Hippocampal formation (tissue), 2 donors: ENCODE measurements at places on chromosomes 5 and 9.

GRCh38 chr5:1472964-1473628 is 27.9 kb upstream of the SLC6A3 start:
- no peak for DNase-seq

DNA sequence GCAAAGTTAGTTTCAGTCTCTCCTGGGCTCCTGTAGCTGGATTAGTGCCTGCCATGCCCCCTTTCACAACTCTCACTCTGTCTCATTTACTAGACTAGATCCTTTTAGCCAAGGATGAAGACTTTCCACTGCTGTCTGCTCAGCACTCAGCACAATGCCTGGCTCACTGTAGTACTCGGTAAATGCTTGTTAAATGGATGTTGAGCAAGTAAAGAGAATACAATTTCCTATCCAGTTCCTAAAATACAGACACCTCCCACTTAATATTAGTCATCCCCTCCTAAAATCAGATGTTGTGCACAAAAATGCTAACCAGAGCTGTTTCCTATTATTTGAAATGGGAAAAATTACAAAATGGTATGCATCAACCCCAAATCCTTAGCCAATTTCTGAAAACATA is 195.8 kb downstream of the SREK1 start:
- no peak for DNase-seq

GRCh38 chr5:78506261-78507024 is 142.1 kb downstream of the LHFPL2 start:
- DNase-seq: no peak

- DNase-seq: no peak
Observed at GRCh38 chr5:158720281-158720680, 379.4 kb downstream of the EBF1 start.

- no peak for DNase-seq
Observed at GRCh38 chr9:92191801-92192200, 76.6 kb upstream of the SPTLC1 start.

DNA sequence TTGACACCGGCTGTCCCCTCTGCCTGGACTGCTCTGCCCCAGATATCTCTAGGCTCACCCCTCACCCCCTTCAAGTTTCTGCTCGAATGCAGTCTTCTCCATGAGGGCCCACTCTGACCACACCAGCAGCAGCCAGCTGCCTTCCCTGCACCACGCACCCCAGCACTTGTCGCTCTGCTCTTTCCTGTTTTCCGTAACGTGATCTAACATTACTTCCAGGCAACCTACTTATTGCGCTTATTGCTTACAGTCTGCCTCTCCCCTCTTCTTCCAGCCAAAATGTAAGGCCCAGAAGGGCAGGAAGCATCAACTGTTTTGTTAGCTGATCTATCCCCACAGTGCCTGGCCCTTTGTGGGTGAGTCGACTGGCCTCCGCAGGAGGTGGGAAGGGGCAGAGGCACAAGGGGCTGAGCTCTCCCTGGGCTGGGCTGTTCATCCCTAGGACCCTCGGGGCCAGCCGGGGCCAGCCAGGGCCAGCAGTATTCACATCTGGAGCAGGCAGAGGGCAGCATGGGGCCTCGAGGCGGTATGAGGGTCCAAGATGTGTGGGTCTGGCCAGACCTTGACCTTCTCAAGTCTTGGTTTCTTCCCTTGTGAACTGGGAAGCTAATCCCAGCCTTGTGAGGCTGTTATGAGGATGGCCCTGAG is 11.6 kb upstream of the DBN1 start:
- no peak for DNase-seq

DNA sequence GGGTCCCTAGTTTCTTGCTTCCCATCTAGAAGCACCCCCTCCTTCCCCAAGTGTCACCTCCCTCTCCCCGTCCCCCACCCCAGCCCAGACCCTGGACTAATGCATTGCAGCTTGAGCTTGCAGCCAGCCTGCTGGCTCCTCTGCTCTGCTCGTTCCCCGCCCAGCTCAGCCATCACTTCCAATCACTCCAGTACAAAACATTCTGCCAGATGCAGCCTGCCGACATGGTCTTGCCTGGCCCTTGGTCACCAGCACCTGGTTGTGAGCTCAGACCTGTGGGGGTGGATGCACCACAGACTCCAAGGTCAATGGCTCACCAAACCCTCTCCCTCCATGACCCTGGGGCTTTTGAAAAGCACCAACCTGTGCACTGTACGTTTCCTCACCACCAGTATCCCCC is 172.9 kb upstream of the SMIM23 start:
- no peak for DNase-seq

- no peak for DNase-seq
Observed at GRCh38 chr5:122690266-122690665, 84.6 kb upstream of the SNX2 start.

GRCh38 chr9:111078391-111079038 is 40.2 kb upstream of the LPAR1 start:
- DNase-seq: no peak

DNA sequence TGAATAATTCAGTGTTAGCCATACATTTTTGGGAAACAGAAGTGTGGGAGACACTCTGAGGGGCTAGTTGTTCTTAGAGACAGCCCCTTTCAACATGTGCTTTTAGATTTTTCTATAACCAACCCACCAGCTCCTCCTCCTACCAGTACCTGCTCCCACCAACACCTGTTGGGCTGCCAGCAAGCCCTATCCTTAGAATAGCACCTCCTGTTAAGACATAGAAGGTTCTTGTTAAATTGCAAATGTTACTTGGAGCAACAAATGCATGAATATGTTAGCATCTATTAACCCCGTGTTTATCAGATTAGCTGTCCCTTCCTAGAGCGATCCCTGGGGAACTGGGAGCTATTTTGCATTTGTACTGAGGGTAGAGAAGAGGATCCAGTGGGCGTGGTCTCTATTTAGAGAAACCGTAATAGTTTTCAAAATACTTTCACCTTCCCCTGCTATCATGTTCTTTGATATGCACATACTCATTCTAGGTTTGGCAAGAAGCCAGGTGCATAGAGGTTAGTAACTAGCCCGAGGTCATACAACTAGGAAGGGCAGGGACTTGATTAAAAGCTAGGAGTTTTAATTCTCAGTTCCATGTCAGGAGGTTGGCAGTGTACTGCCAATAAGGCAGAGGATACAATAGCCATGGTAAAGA is 334.4 kb downstream of the KCTD16 start:
- no peak for DNase-seq

- DNase-seq: no peak
Observed at GRCh38 chr9:78515108-78515507, 218.2 kb downstream of the PSAT1 start.

DNA sequence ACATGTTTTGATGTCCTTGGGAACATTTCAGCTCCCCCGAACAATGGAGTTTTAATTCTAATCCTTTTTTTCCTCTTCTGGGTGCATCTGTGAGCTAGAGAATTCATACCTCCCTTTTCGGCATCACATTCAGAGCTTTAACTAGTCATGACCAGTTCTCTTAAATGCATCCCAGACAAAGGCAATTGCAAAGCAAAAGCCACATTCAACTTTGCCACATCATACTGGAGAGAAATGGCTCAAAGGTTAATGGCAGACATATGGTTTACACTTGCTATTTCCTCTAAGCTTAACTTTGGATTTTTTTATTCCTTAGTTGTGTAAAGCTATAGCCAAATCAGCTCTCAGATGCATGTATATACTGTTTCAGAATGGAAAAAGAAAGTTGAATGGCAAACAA is 153.3 kb downstream of the ESM1 start:
- DNase-seq: no peak

- no peak for DNase-seq
Observed at GRCh38 chr9:92405818-92406217, 1.4 kb upstream of the OGN start.

GRCh38 chr5:30781643-30782042 is 411.8 kb upstream of the CDH6 start:
- no peak for DNase-seq

DNA sequence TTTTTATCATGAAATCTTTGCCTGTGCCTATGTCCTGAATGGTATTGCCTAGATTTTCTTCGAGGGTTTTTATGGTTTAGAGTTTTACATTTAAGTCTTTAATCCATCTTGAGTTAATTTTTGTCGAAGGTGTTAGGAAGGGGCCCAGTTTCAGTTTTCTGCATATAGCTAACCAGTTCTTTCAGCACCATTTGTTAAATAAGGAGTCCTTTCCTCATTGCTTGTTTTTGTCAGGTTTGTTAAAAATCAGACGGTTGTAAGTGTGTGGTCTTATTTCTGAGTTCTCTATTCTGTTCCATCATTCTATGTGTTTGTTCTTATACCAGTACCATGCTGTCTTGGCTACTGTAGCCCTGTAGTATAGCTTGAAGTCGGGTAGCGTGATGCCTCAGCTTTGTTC is 55.9 kb downstream of the YTHDC2 start:
- DNase-seq: no peak

DNA sequence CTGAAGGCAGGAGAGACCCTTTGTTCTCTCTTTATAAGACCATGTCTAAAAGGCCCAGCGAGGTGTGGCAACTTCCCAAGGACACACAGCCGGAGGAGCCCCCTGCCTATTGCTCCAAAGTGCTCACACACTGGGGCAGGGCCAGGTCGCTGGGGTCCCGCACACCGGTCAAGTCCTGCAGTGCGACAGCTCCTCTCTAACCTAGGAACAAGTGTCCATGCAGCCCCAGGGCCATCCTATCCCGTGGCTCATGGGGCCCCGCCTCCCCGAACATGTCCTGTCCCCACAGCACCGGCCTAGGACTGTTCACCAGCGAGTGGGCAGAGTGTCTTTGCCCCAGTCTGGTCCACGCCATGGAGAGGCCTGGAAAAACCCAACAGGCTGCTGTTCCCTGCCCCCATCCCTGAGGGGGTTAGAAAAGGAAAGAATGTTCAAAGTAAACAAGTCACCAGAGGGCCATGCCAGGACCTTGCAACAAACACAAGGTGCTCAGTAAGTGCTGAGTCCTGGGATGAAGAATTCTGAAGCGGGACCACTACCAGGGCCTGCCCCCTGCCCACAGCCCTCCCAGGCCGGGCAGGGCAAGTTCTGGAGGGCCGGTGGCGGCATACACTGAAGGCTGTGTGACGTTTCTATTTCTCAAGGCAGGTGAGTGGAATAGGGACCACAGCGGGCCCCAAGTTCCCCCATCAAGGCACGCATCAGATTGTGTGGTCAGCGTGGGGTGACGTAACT is 938 bp downstream of the NINJ1 start:
- DNase-seq: no peak

DNA sequence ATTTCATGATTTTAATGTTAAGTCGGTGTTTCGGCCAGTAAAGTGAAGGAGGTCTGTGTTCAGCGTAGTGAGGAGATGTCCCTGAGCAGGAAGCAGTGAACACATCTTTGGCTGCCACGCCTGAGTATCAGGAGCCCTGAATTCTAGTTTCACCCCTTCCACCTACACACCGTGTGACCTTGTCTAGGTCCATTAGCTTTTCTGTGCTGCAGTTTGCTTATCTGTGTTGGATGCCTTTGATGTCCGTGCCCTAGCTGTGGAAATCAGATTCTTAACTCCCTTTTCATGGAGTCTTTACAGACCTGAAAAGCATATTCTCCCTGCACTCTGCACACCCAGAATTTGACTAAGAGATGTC is 601 bp downstream of the FBXO38 start:
- DNase-seq: no peak

DNA sequence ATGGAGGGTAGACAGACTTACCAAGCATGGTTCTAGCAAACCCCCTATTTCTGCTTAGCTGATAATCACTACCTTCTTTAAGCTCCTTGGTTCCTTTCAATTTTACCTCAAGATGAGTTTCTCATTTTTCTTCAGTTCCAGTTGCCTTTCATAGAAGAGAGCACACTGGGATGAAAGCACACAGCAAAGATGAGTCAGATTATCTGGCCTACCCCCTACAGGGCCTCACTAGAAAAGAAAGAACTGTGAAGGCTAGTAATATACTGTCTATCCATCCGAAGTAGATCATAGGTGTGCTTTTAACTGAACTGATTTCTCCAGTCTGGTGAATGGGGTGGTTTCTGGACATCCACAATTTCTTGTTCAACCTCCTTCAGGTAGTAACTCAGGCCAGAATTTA is 122.5 kb downstream of the TRPM3 start:
- DNase-seq: no peak
